Liver (tissue), 10 donors: ENCODE measurements at places on chromosomes 7 and 10. TPM values are rescaled to one million over a fixed set of nuclear protein-coding genes. Genes with fewer than 3 reads are reported as not detected.

HILPDA gene
- polyA plus RNA-seq, result 3.9 TPM

PTPRN2 gene
- polyA plus RNA-seq, result 0.96 TPM

HOXA13 gene
- not detected for polyA plus RNA-seq

CLDN4 gene
- 1.2 TPM for polyA plus RNA-seq

CFTR gene
- 1.6 TPM for polyA plus RNA-seq

STAMBPL1 gene
- polyA plus RNA-seq, result 1.9 TPM

MSRB2 gene
- polyA plus RNA-seq, result 69.4 TPM

DPP6 gene
- polyA plus RNA-seq, result not detected

ETV1 gene
- 4.3 TPM for polyA plus RNA-seq

GNAT3 gene
- polyA plus RNA-seq, result not detected

LEP gene
- not detected for polyA plus RNA-seq

CUZD1 gene
- polyA plus RNA-seq, result 0.03 TPM

IDE gene
- polyA plus RNA-seq, result 12.8 TPM

TMEM213 gene
- not detected for polyA plus RNA-seq

AS3MT gene
- polyA plus RNA-seq, result 13.4 TPM

TRIM74 gene
- not detected for polyA plus RNA-seq

DENND2A gene
- polyA plus RNA-seq, result 1.2 TPM

AQP1 gene
- 19.1 TPM for polyA plus RNA-seq
